Cardiac muscle cell (in vitro differentiated cells and primary cell): ENCODE measurements at places on chromosomes 16 and 17. TPM values are rescaled to one million over a fixed set of nuclear protein-coding genes. Genes with fewer than 3 reads are reported as not detected.

The TRPV3 gene
- total RNA-seq: 1.8 and 2.0 TPM in 2 replicates

The OR1A1 gene
- not detected in 2 replicates for total RNA-seq

The TIGD7 gene
- total RNA-seq: 8.4 and 10.8 TPM in 2 replicates

The MPP2 gene
- 25.0 and 25.4 TPM in 2 replicates for total RNA-seq

The DNAJA2 gene
- total RNA-seq: 56.7 and 66.4 TPM in 2 replicates

The TBC1D3C gene
- total RNA-seq: 4.0 TPM in 1 of 2 replicates, not detected in the other

The TBC1D26 gene
- total RNA-seq: 2.2 and 2.6 TPM in 2 replicates

The TPSG1 gene
- total RNA-seq: not detected in 2 replicates

The NEUROD2 gene
- total RNA-seq: not detected in 2 replicates

- H3K27ac ChIP-seq: no peak overlapping the region
- no peaks in the 10 kb centered on the region for H3K4me1 ChIP-seq
- H3K36me3 ChIP-seq: no peaks in the 10 kb centered on the region
These were observed 18.0 kb downstream of the ADCY7 start for GRCh38 chr16:50284131-50284911.

GRCh38 chr17:77628035-77628434 lies 330.5 kb upstream of the TNRC6C start:
- no peak for DNase-seq
- no peak overlapping the region for H3K4me3 ChIP-seq
- no peaks in the 10 kb centered on the region for H3K4me1 ChIP-seq
- no peaks in the 10 kb centered on the region for H3K36me3 ChIP-seq
- no peak overlapping the region for H3K27ac ChIP-seq

GRCh38 chr16:55697867-55698266 lies 42.1 kb downstream of the SLC6A2 start:
- no peaks in the 10 kb centered on the region for H3K36me3 ChIP-seq
- peaks cover 17% of the 10 kb centered on the region for H3K4me1 ChIP-seq
- no peak for DNase-seq
- no peak overlapping the region for H3K4me3 ChIP-seq
- H3K27ac ChIP-seq: peak overlapping the region; percentile 64

- H3K4me1 ChIP-seq: no peaks in the 10 kb centered on the region
- no peaks in the 10 kb centered on the region for H3K27me3 ChIP-seq
- H3K4me3 ChIP-seq: no peak overlapping the region
- no peak overlapping the region for H3K27ac ChIP-seq
- no peaks in the 10 kb centered on the region for H3K36me3 ChIP-seq
These were observed 19.0 kb upstream of the NBR1 start for GRCh38 chr17:43151880-43152456.

DNA sequence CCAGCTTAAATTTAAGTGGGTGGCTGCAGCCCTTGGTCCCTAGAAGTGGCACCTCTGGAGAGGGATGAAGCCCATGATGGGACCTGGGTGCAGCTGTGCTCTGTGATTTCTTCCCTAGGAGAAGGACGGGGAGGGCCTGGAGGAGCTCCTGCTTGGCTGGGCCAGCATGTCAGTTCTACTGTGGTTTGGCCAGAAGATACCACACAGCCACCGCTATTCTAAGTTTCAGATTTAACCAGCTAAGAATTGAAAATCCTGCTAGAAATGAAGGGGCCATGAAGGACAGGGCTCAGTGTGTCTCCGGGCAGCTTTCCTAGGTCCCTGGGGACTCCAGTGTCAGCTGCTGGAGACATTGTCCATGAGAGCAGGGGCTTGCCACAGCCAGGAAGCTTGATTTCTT lies 9.7 kb downstream of the RAP1GAP2 start:
- H3K27ac ChIP-seq: no peak overlapping the region
- DNase-seq: no peak
- H3K4me1 ChIP-seq: no peaks in the 10 kb centered on the region
- H3K36me3 ChIP-seq: no peaks in the 10 kb centered on the region

- peaks cover 8% of the 10 kb centered on the region for H3K4me1 ChIP-seq
- H3K27me3 ChIP-seq: no peaks in the 10 kb centered on the region
- H3K36me3 ChIP-seq: no peaks in the 10 kb centered on the region
- peak; percentile 50 for DNase-seq
These were observed 246.4 kb downstream of the PRKCA start for GRCh38 chr17:66548659-66549310.

GRCh38 chr16:53982631-53983042 lies 278.7 kb downstream of the FTO start:
- H3K4me3 ChIP-seq: no peak overlapping the region
- no peaks in the 10 kb centered on the region for H3K27me3 ChIP-seq
- no peak for DNase-seq

DNA sequence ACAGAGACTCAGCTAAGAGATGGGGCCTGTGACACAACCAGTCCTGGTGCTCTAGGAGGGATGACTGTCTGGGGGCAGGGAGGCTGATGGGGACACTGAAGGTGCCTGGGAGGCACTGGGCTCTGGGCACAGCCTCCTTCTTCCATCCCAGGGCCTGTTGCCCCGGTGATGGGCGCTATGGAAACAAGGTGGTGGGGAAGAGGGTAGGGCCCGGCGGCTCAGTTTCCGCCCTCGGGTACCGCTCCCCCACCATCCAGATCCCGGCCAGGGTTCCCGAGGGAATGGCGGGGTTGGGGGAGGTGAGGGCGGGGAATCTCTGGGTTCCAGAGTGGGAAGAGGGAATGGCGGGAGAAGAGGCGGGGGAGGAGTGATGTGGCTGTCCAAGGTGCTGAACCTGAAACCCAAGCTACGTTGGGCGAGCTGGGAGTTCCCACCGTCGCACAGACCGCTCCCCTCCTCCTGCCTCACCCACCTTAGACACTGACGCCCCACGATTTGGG lies 981 bp downstream of the KCNH4 start:
- peaks cover 10% of the 10 kb centered on the region for H3K4me1 ChIP-seq
- H3K27me3 ChIP-seq: peaks cover 56% of the 10 kb centered on the region
- H3K36me3 ChIP-seq: no peaks in the 10 kb centered on the region

GRCh38 chr17:31580706-31581490 lies 189.4 kb downstream of the RAB11FIP4 start:
- no peak overlapping the region for H3K4me3 ChIP-seq
- H3K36me3 ChIP-seq: no peaks in the 10 kb centered on the region
- H3K27ac ChIP-seq: no peak overlapping the region
- DNase-seq: no peak

- H3K27me3 ChIP-seq: peaks cover 18% of the 10 kb centered on the region
- H3K4me1 ChIP-seq: peaks cover 10% of the 10 kb centered on the region
- H3K4me3 ChIP-seq: no peak overlapping the region
- DNase-seq: no peak
These were observed 1.1 kb downstream of the CDH15 start for GRCh38 chr16:89172528-89173173.

GRCh38 chr17:72833128-72833765 lies 259.2 kb downstream of the SLC39A11 start:
- no peak overlapping the region for H3K27ac ChIP-seq
- H3K27me3 ChIP-seq: no peaks in the 10 kb centered on the region
- no peak overlapping the region for H3K4me3 ChIP-seq
- no peaks in the 10 kb centered on the region for H3K36me3 ChIP-seq
- no peak for DNase-seq
- H3K4me1 ChIP-seq: no peaks in the 10 kb centered on the region

- H3K27me3 ChIP-seq: no peaks in the 10 kb centered on the region
- H3K27ac ChIP-seq: no peak overlapping the region
- no peak for DNase-seq
- no peaks in the 10 kb centered on the region for H3K36me3 ChIP-seq
These were observed 176.2 kb downstream of the MAP2K6 start for GRCh38 chr17:69590671-69591070.

- DNase-seq: no peak
- no peak overlapping the region for H3K4me3 ChIP-seq
- H3K27me3 ChIP-seq: no peaks in the 10 kb centered on the region
- H3K36me3 ChIP-seq: no peaks in the 10 kb centered on the region
- H3K27ac ChIP-seq: no peak overlapping the region
- H3K4me1 ChIP-seq: no peaks in the 10 kb centered on the region
These were observed 55.7 kb downstream of the NT5M start for GRCh38 chr17:17358866-17359265.

GRCh38 chr17:77472468-77473310 lies 331.9 kb downstream of the SEC14L1 start:
- no peaks in the 10 kb centered on the region for H3K36me3 ChIP-seq
- H3K27me3 ChIP-seq: no peaks in the 10 kb centered on the region
- DNase-seq: peak; percentile 32

DNA sequence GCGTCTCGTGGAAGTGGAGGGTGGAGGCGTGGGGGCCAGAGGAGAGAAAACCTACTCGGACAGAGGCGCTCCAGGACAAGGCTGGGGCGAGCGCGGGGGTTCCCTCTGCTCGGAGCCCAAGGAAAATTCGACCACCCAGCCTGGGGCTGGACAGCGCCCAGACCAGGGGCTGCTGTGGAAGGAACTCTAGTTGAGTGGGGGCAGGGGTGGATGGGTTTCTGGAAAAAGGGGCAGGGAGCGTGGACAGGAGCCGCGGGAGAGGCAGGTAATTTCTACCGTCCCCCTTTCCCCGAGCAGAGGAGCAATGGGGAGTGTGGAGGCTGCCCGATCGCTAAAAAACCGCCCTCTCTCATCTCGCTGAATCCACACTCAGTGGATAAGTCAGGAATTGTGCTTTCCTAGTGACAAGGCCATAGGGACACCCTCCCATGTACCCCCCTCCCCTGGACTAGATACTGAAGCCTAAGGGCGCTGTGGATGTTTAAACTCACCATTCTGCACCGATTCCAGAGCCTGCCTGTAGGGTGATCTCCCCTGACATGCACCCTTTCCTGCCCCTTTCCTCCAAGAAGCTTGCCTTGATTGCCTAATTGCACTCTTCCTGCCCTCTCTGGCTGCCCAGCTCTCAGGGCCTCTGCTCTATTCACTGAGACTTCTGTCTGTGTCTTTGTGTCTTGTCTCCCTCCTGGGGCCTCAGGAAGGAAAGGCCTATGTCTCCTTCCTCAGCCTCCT lies 90.7 kb upstream of the TMEM97 start:
- DNase-seq: peak; percentile 9
- peak overlapping the region; percentile 30 for H3K4me3 ChIP-seq
- H3K27me3 ChIP-seq: no peaks in the 10 kb centered on the region
- H3K27ac ChIP-seq: no peak overlapping the region
- no peaks in the 10 kb centered on the region for H3K4me1 ChIP-seq

GRCh38 chr17:14204084-14204483 lies 32.6 kb downstream of the CDRT15 start:
- no peak overlapping the region for H3K4me3 ChIP-seq
- peaks cover 27% of the 10 kb centered on the region for H3K4me1 ChIP-seq
- peaks cover 6% of the 10 kb centered on the region for H3K36me3 ChIP-seq
- no peak for DNase-seq

DNA sequence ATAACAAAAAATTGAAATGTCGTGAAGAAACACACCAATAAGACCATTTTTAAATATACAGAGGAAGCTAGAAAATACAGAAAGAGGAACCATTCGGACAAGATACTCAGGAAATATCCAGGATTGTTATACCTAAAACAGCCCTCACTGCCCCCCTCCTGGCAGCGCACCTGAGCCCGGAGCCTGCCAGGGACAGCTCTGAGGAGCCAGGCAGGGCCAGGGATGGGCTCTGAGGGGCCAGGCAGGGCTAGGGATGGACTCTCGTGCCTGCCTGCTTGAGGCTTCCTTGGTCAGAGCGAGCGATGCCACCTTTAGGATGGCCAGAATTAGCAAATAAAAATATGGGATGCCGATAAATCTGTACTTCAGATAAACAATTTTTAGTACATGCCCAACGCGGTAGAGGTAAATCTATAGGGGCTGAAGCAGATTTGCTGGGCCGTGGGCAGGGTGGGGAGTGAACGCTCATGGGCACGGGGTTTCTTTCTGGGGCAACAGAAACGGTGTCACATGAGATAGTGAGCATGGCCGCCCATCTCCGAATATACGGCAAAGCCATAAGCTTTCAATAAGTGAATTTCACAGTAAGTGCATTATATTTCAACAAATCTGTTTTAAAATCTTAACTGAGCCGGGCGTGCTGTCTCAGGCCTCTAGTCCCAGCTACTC lies 18.2 kb upstream of the CSNK1D start:
- H3K36me3 ChIP-seq: no peaks in the 10 kb centered on the region
- H3K4me3 ChIP-seq: peak overlapping the region; percentile 57
- H3K27ac ChIP-seq: peak overlapping the region; percentile 96
- DNase-seq: no peak
- H3K4me1 ChIP-seq: peaks cover 10% of the 10 kb centered on the region

DNA sequence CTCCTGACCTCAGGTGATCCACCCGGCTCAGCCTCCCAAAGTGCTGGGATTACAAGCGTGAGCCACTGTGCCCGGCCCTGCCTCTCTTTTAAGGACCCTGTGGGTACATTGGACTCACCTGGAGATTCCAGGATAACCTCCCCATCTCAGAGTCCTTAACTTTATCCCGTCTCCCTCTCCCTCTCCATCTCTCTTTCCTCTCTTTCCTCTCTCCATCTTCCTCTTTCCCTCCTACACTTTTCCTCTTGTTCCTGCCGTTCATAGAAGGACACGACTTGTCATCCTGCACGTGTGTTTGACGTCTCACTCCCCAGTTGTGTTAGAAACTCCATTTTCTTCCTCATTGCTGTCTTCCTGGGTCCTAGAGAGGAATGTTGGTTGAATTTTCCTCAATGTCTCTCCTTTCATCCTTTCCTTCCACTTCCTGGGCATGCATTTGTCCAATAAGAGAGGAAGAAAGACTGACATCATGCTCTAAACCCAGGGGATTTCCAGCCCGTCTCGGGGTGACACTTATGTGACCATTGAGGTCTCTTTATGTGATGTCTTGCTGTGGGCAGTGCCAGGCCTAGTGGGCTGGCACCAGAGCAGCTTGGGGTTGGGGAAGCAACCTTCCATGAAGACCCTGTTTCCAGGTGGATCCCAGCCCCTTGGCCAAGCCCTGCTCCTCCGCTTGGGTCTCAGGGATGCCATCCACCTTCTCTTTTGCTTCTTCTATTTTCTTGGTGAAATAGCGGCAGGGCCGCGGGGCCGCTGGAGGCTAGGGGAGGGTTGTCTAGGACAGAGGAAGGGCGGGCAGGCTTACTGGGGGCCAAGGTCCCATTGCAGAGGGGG lies 39.8 kb upstream of the IRF8 start:
- H3K36me3 ChIP-seq: no peaks in the 10 kb centered on the region
- no peaks in the 10 kb centered on the region for H3K27me3 ChIP-seq
- H3K4me1 ChIP-seq: no peaks in the 10 kb centered on the region
- H3K27ac ChIP-seq: no peak overlapping the region

GRCh38 chr17:31838636-31839225 lies 20.3 kb downstream of the COPRS start:
- H3K4me1 ChIP-seq: no peaks in the 10 kb centered on the region
- no peaks in the 10 kb centered on the region for H3K27me3 ChIP-seq
- H3K36me3 ChIP-seq: no peaks in the 10 kb centered on the region
- H3K4me3 ChIP-seq: no peak overlapping the region

DNA sequence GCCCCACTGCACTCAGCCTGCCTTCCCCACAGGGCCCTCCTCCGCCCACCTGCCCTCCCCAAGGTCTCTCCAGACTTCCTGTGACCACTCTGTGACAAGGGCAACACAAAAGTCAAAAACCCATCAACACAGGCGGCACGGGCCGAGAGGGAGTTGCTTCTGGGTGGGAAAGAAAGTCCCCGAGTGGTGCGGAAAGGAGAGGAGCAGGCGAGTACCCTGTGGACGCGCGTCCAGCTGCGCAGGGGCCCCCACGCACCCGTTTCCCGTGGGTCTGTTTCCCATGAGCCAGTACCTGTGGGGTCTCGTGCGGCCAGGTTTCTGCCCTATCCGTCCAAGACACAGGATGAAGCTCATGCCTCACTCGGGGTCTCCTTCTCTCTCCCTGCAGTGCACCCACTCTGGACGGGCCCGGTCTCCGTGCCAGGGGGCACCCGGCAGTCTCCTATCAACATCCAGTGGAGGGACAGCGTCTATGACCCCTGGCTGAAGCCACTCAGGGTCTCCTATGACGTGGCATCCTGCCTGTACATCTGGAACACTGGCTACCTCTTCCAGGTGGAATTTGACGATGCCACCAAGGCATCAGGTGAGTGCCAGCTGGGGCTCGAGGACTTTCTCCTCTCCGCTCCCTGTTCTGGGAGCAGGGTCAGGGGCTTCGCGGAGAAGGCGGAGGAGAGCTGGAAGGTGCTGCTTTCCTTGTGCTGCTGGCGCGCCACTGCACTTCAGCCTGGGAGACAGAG lies 12.2 kb downstream of the CD2BP2 start:
- DNase-seq: no peak
- H3K36me3 ChIP-seq: no peaks in the 10 kb centered on the region
- no peak overlapping the region for H3K27ac ChIP-seq
- no peaks in the 10 kb centered on the region for H3K27me3 ChIP-seq
